Uterus (tissue), 4 donors: ENCODE measurements at places on chromosomes 11 and 22.
A peak's percentile ranks its signal among the peaks of the same experiment; 100 is the strongest.

DNA sequence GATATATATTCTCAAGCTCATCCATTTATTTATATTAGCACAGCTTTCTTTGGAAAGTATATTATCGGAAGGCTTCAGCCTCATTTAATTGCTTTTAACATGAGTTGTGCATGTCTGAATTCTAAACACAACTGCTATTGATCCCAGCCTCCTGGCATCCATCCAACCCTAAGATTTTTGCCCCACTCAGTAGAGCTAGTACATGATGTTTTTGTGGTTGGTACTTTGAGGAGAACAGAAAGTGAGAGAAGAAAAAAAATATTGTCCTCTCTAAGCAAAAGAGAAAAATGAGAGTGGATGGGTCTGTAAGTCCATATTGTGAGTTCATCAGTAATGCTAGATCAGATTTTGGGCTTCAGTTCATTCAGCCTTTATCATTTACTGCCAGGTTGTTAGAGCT lies 198.7 kb downstream of the DDX10 start:
- no peaks in the 10 kb centered on the region for H3K27me3 ChIP-seq
- no peak overlapping the region for H3K4me3 ChIP-seq
- H3K4me1 ChIP-seq: no peaks in the 10 kb centered on the region
- DNase-seq: no peak

GRCh38 chr11:91686700-91687099 lies 537.9 kb upstream of the FAT3 start:
- H3K27me3 ChIP-seq: no peaks in the 10 kb centered on the region
- H3K27ac ChIP-seq: no peak overlapping the region
- DNase-seq: no peak
- no peaks in the 10 kb centered on the region for H3K36me3 ChIP-seq

- DNase-seq: no peak
- H3K4me3 ChIP-seq: no peak overlapping the region
- H3K4me1 ChIP-seq: no peaks in the 10 kb centered on the region
- no peaks in the 10 kb centered on the region for H3K27me3 ChIP-seq
Observed at GRCh38 chr11:72896431-72896830, 82.2 kb downstream of the ATG16L2 start.

GRCh38 chr11:69635195-69635594 lies 5.8 kb upstream of the CCND1 start:
- H3K36me3 ChIP-seq: no peaks in the 10 kb centered on the region
- peaks cover 25% of the 10 kb centered on the region for H3K27me3 ChIP-seq
- no peak overlapping the region for H3K27ac ChIP-seq
- H3K4me1 ChIP-seq: peaks cover 32% of the 10 kb centered on the region

DNA sequence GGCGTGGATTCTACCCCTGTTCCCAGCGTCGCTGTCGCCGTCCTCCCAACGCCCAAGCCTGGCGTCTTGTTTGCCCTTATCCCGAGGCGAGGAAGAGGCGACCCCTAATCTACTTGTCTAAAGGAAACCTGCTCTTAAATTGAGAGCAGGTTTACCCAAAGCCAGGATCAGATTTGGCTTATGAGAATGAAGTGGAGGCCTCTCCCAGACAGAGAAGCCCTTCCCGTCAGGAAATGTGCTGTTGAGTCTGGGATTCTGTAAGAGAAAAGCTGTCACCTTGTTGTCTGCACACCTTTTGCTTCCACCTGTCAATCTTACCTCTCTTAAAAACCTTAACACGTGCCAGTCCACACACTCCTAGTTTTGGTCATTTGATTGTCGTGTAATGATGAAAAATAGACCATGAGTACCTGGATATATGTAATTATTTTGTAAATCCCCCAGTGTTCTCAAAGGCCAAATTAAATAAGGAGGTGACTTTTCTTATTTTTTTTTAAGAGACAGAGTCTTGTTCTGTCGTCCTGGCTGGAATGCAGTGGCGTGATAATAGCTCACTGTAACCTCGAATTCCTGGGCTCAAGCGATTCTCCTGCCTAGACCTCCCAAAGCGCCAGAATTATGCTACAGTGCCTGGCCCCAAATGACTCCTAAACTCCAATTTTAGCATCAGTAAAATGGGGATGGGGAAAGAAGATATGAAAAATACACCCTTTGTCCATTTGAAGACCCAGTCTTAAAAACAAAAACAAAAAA lies 627 bp downstream of the GTF2H1 start:
- no peaks in the 10 kb centered on the region for H3K27me3 ChIP-seq
- peak overlapping the region; percentile 96 for H3K27ac ChIP-seq
- H3K36me3 ChIP-seq: no peaks in the 10 kb centered on the region
- peak overlapping the region; percentile 82 for H3K4me3 ChIP-seq

GRCh38 chr11:11451501-11452005 lies 98.5 kb upstream of the CSNK2A3 start:
- no peaks in the 10 kb centered on the region for H3K36me3 ChIP-seq
- no peak for DNase-seq
- no peak overlapping the region for H3K27ac ChIP-seq
- H3K4me1 ChIP-seq: no peaks in the 10 kb centered on the region
- no peak overlapping the region for H3K4me3 ChIP-seq

GRCh38 chr11:60984636-60985035 lies 13.2 kb downstream of the CD6 start:
- no peak overlapping the region for H3K27ac ChIP-seq
- no peak for DNase-seq
- no peaks in the 10 kb centered on the region for H3K4me1 ChIP-seq
- no peaks in the 10 kb centered on the region for H3K36me3 ChIP-seq
- no peaks in the 10 kb centered on the region for H3K27me3 ChIP-seq

DNA sequence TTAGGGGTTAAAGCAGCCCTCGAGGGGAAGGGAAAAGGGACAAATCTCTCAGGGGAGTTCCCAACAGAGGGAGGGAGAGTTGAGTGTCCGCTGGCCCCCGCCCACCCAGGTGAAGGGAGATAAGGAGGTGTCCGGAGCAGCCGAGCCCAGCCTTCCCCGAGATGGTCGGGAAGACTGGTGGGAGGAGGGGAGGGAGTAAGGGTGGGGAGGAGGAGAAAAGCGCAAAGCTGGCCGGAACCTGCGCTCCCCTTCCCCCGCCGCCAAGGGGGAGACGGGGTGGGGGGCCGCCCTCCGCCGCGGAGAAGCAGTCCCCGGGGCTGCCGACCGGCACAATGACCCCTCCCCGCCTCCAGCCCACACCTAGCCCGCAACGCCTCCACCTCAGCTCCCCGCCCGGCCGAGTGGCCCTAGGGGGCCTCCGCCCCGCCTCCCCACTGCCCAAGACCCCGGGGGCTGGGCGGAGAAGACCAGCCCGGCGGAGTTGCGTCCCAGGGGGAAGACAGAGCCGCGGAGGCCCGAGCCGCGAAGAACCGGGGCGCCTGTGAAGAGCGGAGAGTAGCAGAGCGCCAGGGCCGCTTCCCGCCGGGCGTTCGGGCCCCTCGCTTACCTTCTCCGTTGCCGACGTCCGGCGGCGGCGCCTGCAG lies 479 bp downstream of the RSF1 start:
- H3K36me3 ChIP-seq: no peaks in the 10 kb centered on the region
- H3K4me3 ChIP-seq: peak overlapping the region; percentile 91
- peak overlapping the region; percentile 93 for H3K27ac ChIP-seq

DNA sequence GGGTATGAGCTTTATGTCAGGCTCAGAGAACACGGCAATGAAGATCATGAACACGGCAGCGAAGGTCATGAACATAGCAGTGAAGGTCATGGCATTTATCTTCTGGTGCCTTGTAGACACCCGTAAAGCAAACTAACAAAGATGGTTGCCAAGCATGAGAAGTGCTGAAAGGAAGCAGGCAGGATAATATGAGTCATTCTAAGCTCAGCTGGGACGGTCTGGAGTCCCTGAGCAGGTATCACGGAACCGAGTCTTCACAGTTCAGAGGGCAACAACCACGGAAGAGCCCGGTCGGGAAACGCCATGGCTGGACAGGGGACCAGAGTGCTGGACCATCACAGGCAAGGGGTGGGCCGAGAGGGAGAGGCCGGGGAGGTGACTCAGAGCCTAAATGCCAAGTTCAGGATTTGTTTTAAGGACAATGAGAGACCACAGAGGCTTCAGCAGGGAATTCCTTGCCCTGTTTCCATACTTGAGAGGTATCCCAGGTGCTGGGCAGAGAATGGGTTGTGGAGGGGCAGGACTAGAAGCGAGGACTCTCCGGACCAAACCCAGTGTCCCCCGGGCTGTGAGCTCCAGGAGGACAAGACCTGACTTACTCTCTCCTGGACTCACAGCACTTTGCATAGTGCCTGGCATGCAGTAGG lies 13.1 kb upstream of the MS4A10 start:
- no peak overlapping the region for H3K27ac ChIP-seq
- H3K4me3 ChIP-seq: no peak overlapping the region
- no peaks in the 10 kb centered on the region for H3K27me3 ChIP-seq
- H3K4me1 ChIP-seq: no peaks in the 10 kb centered on the region

GRCh38 chr11:14308897-14309387 lies 50.0 kb downstream of the RRAS2 start:
- no peaks in the 10 kb centered on the region for H3K27me3 ChIP-seq
- no peak for DNase-seq
- H3K27ac ChIP-seq: no peak overlapping the region
- no peaks in the 10 kb centered on the region for H3K4me1 ChIP-seq
- H3K36me3 ChIP-seq: no peaks in the 10 kb centered on the region

GRCh38 chr22:20116376-20116950 lies 559 bp downstream of the RANBP1 start:
- no peak for DNase-seq
- H3K27me3 ChIP-seq: no peaks in the 10 kb centered on the region
- H3K36me3 ChIP-seq: no peaks in the 10 kb centered on the region
- peaks cover 7% of the 10 kb centered on the region for H3K4me1 ChIP-seq
- H3K4me3 ChIP-seq: peak overlapping the region; percentile 51

- no peak overlapping the region for H3K4me3 ChIP-seq
- no peaks in the 10 kb centered on the region for H3K27me3 ChIP-seq
- DNase-seq: no peak
- no peaks in the 10 kb centered on the region for H3K4me1 ChIP-seq
- no peak overlapping the region for H3K27ac ChIP-seq
Observed at GRCh38 chr11:78446210-78446609, 28.6 kb upstream of the GAB2 start.

- no peak overlapping the region for H3K27ac ChIP-seq
- no peaks in the 10 kb centered on the region for H3K27me3 ChIP-seq
- H3K4me1 ChIP-seq: no peaks in the 10 kb centered on the region
- no peak overlapping the region for H3K4me3 ChIP-seq
- H3K36me3 ChIP-seq: no peaks in the 10 kb centered on the region
Observed at GRCh38 chr11:46661836-46662235, 38.6 kb downstream of the ARHGAP1 start.

DNA sequence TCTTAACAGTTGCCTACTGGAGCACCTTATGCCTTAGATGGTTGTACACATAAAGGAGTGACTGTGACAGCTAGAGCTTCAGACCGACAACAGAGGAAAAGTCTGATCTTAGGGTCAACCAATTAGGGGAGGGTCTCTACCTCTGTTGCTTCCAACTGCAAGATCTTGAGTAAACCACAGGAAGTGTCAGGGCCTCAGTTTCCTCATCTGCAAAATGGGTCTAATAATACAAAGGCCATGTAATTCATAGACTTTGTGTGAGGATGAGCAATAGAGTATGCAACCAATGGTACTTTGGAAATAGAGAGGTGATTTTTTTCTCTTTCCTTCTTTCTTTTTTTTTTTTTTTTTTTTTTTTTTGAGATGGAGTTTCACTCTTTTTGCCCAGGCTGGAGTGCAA lies 16.4 kb upstream of the ANO1 start:
- H3K4me1 ChIP-seq: no peaks in the 10 kb centered on the region
- no peak overlapping the region for H3K27ac ChIP-seq
- no peak overlapping the region for H3K4me3 ChIP-seq
- H3K27me3 ChIP-seq: no peaks in the 10 kb centered on the region
- no peak for DNase-seq

GRCh38 chr11:47220401-47220821 lies 5.6 kb downstream of the DDB2 start:
- no peak overlapping the region for H3K27ac ChIP-seq
- DNase-seq: no peak
- no peaks in the 10 kb centered on the region for H3K4me1 ChIP-seq
- no peaks in the 10 kb centered on the region for H3K27me3 ChIP-seq
- no peak overlapping the region for H3K4me3 ChIP-seq
- no peaks in the 10 kb centered on the region for H3K36me3 ChIP-seq

DNA sequence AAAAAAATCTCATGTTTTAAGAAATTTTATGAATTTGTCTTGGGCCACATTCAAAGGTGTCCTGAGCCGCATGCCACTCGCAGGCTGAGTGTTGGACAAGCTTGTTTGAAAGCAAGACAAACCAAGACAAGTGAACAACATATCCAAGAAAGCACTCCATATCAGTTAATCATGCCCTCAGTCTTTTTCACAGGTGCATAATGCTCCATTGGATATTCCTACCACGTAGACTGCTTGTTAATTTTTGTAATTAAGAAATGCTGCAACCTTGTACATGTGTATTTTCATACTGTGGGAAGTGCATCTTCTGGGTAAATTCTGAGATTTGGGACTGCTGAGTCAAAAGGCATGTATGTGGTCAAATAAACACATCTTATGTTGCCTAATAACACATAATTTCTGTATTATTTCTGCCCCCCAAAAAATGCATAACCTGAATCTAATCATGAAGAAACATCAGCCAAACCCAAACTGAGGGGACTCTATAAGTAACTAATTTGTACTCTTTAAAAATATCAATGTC lies 8.2 kb downstream of the RRAS2 start:
- H3K4me1 ChIP-seq: no peaks in the 10 kb centered on the region
- no peaks in the 10 kb centered on the region for H3K27me3 ChIP-seq
- H3K27ac ChIP-seq: no peak overlapping the region
- no peak overlapping the region for H3K4me3 ChIP-seq

DNA sequence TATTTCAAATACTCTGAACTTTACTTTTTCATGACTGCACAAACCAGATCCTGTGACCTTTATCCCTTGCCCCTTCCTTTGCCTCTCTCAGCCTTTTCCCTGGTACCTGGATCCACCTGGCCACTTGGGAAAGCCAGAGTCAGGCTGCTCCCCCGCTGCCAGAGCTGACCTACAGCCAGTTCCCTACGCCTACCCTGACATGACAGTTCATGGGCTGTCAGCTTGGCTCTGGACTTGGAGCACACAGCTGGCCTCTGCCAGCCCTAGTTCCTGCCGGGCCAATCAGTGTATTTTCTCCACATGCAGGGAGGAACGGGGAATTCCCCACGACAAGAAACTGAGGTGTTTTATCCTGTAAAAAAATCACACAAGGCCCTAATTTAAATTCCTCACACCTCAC lies 382.6 kb downstream of the INSC start:
- no peak for DNase-seq
- no peaks in the 10 kb centered on the region for H3K4me1 ChIP-seq
- no peaks in the 10 kb centered on the region for H3K27me3 ChIP-seq
- no peaks in the 10 kb centered on the region for H3K36me3 ChIP-seq
